H7 (cell line): ENCODE measurements at places on chromosomes 7 and 10.

DNA sequence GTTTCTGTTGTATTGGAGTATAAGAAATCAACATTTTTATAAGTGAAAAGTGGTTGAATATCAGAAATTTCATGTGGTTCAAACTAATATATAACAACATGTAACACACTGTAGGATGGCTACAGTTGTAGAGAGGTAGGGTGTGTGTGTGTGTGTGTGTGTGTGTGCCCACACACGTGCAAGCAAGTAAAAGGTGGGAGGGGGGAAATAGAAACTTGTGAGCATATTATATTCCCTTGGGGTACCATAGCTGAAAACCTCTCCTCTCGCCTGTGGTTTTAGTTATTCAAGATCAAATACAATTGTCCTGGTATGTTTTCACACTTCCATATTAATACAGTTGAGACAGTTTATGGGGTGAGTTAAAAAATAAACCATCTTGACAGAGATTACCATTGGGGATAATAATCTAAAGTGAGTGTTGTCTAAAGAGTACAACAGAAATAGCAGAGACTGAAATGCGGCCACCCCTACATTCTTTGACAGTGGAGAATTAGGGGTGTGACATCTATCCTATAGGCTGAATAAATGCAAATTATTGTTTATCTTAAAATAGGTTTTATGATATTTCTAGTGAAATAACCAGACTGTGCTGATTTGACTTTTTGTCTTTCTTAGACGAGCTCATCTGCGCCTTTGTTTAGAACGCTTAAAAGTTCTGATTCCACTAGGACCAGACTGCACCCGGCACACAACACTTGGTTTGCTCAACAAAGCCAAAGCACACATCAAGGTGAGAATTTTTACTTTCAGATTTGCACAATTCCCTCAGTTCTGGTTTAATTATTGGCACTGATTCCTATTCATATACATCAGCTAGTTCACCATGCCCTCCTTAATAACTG is 25.9 kb downstream of the SMNDC1 start:
- no peak for DNase-seq

DNA sequence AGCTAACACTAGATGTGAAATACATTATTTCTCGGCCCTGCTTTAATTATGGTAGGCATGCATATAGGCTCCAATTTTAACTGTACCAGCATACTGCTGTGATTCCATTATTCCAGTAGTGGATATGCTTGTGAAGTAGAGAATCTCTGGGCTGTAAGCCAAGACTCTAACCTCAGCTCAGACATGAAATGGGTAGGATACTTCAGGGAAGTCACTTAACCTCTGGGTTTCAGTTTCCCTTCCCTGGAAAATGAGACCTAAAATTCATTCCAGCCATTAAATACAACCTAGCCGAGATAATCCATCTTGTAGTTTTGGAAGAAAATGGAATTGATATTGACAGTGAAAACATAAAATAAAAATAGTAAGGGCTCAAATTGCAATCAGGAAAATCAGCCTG is 59.6 kb upstream of the TRIL start:
- DNase-seq, result no peak

GRCh38 chr10:131830446-131831130 is 70.2 kb upstream of the PPP2R2D start:
- no peak for DNase-seq

DNA sequence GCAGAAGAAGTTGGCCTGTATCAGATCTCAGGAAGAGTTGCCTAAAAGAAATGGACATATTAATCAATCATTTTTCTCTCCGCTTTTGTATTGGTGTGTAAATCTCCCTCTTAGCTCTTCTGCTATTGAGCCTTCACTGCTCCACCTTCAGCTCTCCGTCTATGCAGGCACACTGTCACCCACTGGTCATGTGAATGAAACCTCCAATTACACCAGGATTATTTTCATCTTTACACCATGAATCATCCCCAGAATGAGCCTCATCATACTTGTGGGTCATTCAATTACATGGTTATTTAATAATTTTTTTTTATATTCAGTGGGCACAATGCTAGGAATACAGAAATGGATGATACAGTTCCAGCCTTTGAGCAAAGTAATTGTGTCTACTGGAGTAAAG is 92.6 kb downstream of the LRRC4 start:
- no peak for DNase-seq

DNA sequence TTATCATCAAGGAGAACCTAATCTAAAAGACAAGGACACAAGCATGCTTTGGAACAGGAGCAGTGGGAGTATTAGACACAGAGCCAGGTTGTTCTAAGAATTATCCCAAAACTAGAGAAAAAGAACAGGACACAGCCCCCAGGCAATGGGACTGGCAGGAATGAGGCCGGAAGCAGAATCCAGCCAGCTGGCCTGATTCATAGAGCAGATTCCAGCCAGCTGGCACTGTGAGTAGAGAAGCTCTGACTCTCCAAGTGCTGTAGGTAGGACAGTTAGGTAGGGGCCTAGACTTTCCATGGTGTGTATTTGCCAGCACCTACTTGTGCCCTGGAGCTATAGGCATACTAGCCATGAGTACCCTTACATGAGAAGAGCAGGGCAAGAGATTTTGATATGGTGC is 13.3 kb upstream of the RAB18 start:
- no peak for DNase-seq

DNA sequence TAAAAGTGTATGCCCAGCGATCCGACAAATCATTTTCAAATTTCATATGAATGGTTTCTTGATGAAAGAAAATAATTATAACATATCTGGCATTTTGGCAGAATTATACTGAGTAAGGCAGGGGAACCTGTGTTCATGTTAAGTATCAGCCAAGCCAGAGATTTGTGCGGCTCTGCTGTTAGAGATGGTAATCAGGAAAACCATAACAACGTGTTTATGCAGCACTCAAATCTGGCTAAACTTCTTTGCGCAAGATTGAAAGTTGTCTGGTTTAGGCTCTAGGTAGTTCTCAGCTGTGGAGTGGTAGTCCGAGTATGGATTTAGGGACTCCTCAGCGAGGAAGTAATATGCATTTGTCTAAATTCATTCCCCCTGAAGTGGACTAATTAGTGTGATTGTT is 8.9 kb upstream of the CTBP2 start:
- no peak for DNase-seq

- no peak for DNase-seq
These were observed 545.1 kb downstream of the AUTS2 start for GRCh38 chr7:70143075-70144044.

DNA sequence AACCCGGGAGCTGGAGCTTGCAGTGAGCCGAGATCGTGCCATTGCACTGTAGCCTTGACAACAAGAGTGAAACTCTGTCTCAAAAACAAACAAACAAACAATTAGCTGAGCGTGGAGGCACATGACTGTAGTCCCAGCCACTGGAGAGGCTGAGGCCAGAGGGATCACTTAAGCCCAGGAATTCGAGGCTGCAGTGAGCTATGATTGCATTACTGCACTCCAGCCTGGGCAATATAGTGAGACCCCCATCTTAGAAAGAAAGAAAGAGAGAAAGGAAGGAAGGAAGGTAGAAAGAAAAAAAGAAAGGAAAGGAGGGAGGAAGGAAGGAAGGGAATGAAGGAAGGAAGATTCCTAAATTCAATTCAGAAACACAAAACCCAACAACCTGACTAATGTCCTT is 141.3 kb upstream of the TNRC18 start:
- no peak for DNase-seq

GRCh38 chr7:32066441-32066840 is 3.8 kb downstream of the PDE1C start:
- DNase-seq, result no peak

- no peak for DNase-seq
These were observed 31.2 kb downstream of the EBF3 start for GRCh38 chr10:129932751-129933433.

- no peak for DNase-seq
These were observed 33.4 kb downstream of the PDGFA start for GRCh38 chr7:486216-486743.

- DNase-seq, result no peak
These were observed 1120.6 kb downstream of the SORCS1 start for GRCh38 chr10:106043863-106044262.

- DNase-seq, result peak; percentile 72
These were observed at the start of gene MEST for GRCh38 chr7:130491841-130492522. Gene MEST (plus strand): TSS chr7:130492085. CDS start chr7:130492314, 229 bp downstream.

- DNase-seq, result no peak
These were observed 266.5 kb upstream of the HGF start for GRCh38 chr7:82036146-82036886.

- no peak for DNase-seq
These were observed 171.6 kb upstream of the AUTS2 start for GRCh38 chr7:69426705-69427104.

DNA sequence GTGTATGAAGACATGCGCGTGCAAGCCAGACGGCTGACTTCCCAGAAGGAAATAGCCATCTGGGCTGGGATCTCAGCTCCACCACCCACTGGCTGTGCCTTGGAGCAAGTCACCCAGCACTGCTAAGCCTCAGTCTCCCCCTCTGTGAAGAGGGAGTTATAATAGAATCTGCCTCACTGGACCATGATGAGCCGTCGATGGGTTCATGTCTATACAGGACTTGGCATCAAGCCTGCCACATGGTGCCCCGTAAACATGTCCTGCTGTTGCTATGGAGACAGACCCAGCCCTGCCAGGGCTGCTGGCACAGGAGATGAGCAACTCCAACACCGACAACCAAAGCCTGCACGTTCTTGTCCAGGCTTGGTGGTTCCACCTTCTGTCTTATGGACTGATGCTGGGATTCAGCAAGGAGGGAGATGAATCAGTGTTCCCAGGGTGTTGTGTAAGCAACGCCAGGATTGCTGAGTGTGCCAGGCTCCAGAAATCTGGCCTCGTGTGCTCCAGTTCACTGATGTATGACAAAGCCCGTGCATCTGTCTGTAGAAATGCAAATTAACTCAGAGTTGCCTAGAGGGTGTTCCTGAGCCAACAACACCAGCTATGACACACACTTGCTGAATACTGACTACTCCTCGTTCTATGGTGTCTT is 5.6 kb downstream of the GPR15LG start:
- DNase-seq, result no peak

DNA sequence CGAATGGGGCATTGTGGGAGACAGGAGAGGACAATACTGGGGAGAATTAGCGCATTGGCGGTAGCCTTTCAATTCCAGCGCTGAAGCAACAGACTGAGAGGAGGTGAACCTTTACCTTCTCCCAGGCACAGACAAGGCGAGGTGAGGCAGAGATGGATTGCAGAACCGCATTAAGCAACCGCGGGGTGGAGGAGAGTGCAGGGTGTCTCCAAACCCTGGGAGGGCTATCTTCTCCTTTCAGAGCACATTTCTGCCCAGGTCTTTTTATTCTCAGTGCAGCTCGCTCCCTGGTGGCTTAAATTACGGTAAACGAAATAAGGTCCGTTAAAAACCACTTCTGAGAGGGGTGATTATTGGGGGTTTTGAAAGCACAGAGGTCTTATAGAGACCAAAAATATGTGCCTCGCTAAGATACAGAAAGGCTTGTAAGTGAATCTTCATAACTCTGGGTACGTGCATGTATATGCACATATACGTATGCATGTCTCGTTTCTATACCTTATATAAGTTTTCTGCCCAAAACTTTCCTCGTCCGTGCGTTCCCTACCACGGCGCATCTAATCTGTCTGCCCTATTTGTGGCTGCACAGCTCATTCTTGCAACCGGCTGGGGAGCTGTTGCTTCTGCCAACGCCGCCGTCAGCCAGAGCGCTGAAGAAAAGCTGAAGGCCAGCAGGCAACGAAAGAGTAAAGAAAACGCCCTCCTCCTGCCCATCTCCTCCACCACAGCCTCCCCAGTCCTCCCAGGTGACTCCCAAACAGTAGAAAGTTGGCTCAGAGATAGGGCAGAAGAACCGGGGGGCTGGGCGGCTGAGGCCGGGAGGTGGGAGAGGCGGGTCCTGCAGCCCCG is 895 bp upstream of the ZNF804B start:
- DNase-seq, result peak; percentile 23
